ENCODE measurements at places on chromosomes 3 and 15.

- no peak for DNase-seq
Observed at GRCh38 chr3:13115991-13116390, 42.8 kb upstream of the IQSEC1 start.

- peak; percentile 1 for DNase-seq
Observed at GRCh38 chr15:100721758-100722550, 119.6 kb downstream of the ASB7 start.

- no peak for DNase-seq
Observed at GRCh38 chr3:27216955-27217552, 152.1 kb downstream of the NEK10 start.

DNA sequence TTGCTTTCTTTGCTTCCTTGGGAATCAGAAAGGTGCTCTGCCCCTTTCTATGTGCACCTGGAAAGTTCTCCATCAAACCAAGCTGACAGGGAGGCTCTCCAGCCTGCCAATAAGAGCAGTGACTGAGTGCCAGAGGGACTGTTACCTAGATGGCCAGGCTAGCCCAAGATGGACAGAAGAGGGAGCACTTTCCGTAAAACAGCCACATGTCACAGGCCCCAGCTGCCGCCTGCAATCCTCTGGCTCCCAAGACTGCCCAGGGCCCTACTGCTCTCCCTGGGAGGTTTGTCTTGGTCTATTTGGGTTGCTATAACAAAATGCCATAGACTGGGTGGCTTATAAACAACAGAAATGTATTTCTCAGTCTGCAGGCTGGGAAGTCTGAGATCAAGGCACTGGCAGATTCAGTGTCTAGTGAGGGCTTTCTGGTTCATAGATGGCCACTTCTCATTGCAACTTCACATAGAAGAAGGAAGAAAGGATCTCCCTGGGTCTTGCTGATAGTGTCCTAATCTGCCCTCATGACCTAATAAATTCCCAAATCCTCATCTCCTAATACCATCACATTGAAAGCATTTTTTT is 72.3 kb downstream of the TAMM41 start:
- DNase-seq: no peak

DNA sequence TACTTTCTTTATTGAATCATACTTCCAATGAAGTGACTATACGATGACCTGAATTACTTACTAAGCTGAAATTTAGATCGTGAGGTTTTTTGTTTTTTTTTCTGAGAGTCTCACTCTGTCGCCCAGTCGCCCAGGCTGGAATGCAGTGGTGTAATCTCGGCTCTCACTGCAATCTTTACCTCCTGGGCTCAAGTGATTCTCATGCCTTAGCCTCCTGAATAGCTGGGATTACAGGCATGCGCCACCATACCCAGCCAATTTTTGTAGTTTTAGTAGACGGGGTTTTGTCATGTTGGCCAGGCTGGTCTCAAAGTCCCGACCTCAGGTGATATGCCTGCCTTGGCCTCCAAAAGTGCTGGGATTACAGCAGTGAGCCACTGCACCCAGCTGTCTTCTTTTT is 28.7 kb downstream of the SPPL2A start:
- DNase-seq: no peak

GRCh38 chr3:96731031-96731430 is 83.4 kb upstream of the EPHA6 start:
- DNase-seq: no peak

GRCh38 chr15:55824857-55825613 is 82.1 kb upstream of the PRTG start:
- DNase-seq: no peak

- no peak for DNase-seq
Observed at GRCh38 chr3:9416139-9416780, 18.8 kb downstream of the SETD5 start.

GRCh38 chr15:101211897-101212296 is 40.0 kb downstream of the CHSY1 start:
- no peak for DNase-seq

All from GM10248 (cell line).